ENCODE measurements at places on chromosomes 4 and X. TPM values are rescaled to one million over a fixed set of nuclear protein-coding genes. Genes with fewer than 3 reads are reported as not detected.
A peak's percentile ranks its signal among the peaks of the same experiment; 100 is the strongest.

The PFKFB1 gene
- total RNA-seq, result not detected

GRCh38 chr4:17578482-17578891 lies 1.5 kb downstream of the LAP3 start:
- peak; percentile 18 for DNase-seq

GRCh38 chrX:17743913-17744312 lies 6.6 kb downstream of the SCML1 start:
- no peak for DNase-seq

DNA sequence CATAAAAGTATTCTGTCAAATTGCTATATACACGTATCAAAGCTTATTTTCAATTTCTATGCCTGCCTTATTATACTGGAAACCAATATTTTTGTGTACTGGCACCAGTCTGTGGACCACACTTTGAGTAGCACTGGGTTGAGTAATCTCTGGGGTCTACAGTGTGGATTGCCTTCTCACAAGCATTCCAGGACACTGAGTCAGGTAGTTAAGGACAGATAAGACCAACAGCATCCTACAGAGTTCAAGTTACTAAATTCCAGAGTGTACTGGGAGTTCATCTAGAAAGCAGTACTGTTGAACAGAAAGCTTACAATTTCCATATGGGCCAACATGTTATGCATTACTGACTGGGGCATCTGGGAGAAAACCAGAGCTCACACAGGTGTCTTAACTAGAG lies 61.8 kb downstream of the VMA21 start:
- DNase-seq, result no peak

The PRAF2 gene
- total RNA-seq, result 2.7 TPM

- DNase-seq, result peak; percentile 79
Measured at GRCh38 chr4:74451214-74451661, 6.3 kb downstream of the AREG start.

The BMX gene
- total RNA-seq, result 208 TPM

DNA sequence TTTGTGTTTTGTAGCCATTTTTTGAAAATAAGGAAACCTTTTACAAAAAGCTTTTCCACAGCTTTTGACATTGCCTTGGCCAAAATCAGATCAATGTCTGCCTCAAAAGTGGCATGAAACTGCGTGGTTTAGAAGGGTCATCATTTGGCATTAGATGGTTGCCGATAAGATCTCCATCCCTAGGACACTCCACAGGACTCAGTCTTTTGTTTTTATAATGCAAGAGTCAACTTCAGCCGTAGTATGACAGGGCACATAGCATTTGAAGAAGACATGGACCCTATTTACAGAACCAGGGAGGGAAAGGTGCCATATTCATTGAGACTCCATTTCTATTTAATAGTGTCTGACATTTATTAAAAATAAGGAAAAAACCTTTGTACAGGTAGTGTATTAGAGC lies 1.3 kb downstream of the RTL8A start:
- no peak for DNase-seq

GRCh38 chrX:105299286-105299685 lies 78.8 kb upstream of the TEX13A start:
- DNase-seq, result no peak

GRCh38 chr4:101178731-101179130 lies 168.6 kb downstream of the PPP3CA start:
- no peak for DNase-seq

The TMEM144 gene
- total RNA-seq, result 3.2 TPM

Measured in dermis blood vessel endothelial cell (primary cell).